ENCODE measurements at places on chromosomes 6 and 20. TPM values are rescaled to one million over a fixed set of nuclear protein-coding genes. Genes with fewer than 3 reads are reported as not detected.

The DNAH8 gene
- 0.24 TPM for total RNA-seq

The MUCL3 gene
- 38.8 TPM for total RNA-seq

DNA sequence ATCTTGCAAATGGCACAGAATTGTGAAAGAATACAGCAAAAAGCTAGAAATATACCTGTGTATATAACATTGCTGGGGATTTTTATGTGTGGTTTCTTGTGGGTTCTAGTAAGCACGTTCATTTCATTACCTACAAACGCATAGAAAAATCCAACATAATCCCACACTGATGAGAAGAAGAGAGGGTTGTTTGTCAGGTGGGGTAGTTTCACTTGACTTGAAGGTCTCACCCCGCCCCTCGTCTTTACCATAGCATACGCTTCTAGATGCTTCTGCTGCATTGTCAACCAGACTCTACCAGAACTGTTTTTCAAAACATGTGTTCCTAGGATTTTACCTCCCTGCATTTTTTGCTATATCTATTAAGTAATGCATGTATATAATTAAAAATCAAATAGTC is 284.1 kb upstream of the TAB2 start:
- H3K4me3 ChIP-seq, result no peak overlapping the region
- no peaks in the 10 kb centered on the region for H3K27me3 ChIP-seq
- DNase-seq, result no peak
- no peak overlapping the region for H3K27ac ChIP-seq

DNA sequence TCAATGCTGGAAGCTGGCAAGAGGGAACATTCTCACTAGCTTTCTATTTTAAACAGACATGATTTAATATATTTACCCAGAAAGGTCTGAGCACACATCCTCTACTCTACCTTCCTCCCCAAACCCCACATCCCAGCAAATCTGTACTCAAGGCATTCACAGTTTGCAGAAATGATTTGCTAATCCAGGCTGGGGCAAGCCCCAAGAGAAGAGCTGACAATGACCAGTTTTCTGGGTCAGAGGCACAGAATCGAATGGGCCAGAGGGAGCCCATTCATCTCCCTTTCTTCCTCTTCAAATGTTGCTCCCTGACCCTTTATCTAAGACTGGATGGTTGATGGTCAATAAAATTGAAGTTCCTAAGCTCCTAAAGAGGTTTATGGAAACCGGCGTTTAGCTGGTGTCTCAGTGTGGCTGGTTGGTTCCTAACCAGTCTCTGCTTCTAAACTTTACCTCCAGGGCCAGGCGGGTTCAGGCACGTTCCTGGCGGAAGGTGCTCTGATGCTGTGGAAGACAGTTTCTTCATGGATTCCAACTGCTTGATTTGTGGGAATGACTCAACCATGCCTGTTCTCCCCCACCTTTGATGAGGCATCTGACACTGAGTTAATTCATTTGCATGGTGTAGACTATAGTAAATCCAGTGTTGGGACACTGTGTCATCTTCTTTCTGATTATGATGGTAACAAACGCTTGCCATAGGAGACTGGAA is 96.4 kb upstream of the IYD start:
- H3K27me3 ChIP-seq, result no peaks in the 10 kb centered on the region
- no peaks in the 10 kb centered on the region for H3K4me1 ChIP-seq
- no peak overlapping the region for H3K4me3 ChIP-seq

GRCh38 chr6:122068291-122068769 is 331.1 kb upstream of the HSF2 start:
- H3K4me3 ChIP-seq, result no peak overlapping the region
- no peaks in the 10 kb centered on the region for H3K4me1 ChIP-seq
- H3K27me3 ChIP-seq, result no peaks in the 10 kb centered on the region
- no peak for DNase-seq

DNA sequence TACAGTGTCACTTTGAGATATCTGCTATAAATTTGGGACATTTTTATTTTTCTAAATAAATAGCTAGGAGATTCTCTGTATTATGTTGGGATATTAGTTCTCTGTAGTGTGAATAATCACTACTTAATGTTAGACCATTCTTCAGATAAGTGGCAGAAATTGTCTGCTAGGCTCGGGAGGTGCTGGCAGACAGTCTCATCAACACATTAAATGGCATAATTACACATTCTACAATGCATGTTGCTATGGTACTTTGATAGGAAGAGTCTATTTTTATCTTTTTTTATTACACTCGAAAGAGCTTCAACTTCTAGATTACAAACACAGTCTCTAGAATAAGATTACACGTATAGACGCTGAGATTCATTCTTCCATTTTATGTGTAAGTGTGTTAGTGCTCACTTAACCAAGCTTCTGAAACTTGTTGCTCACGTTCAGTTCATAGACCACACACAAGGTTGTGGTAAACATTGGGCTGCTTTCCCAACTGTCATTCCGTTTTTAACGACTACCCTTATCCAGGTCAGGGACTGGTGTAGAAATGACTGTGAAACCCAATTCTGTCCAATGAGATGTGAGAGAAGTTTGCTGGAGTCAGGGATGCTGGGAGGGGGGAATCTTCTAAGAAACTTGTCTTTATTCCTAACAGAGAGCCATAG is 78.6 kb downstream of the TPBG start:
- no peak for DNase-seq
- no peak overlapping the region for H3K27ac ChIP-seq
- H3K27me3 ChIP-seq, result no peaks in the 10 kb centered on the region

DNA sequence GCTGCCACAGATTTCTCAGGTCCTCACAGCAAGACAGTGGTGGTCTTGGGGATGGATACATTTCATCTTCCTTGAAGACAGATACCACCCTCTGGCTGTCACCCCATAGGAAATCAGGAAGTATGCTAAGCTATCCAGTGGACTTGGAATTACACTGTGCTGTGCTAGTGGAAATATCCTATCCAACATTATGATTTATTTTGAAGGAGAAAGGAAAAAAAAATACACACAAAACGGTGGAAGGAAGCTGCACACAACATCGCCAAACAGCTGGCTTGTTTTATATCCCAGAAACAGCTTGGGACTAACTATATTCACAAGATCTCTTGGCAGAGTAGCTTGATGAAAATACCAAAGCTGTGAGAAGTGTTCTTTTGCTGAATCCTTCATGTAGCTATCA is 257.6 kb downstream of the LAMA2 start:
- peak overlapping the region; percentile 55 for H3K27ac ChIP-seq
- no peaks in the 10 kb centered on the region for H3K36me3 ChIP-seq
- H3K4me1 ChIP-seq, result no peaks in the 10 kb centered on the region
- H3K27me3 ChIP-seq, result no peaks in the 10 kb centered on the region
- H3K4me3 ChIP-seq, result no peak overlapping the region

DNA sequence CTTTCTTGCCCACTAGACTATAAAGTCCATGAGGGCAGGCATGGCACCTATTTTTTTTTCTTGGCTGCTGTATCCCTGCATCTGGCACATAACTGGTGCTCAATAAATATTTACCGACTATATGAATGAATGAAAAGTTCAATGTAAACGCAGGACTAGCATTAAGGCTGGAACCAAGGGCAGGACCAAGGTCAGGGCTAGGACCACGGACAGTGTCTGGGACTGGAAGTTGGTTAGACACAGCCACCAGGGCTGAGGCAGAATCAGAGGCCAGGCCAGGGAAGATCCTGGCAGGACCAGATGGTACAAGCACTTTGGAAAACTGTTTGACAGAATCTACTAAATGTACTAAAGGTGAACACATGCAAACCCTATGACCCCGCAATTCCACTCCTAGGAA is 3.7 kb downstream of the TNXB start:
- peaks cover 42% of the 10 kb centered on the region for H3K4me1 ChIP-seq
- no peak overlapping the region for H3K4me3 ChIP-seq
- no peak for DNase-seq
- H3K27ac ChIP-seq, result no peak overlapping the region

- no peaks in the 10 kb centered on the region for H3K36me3 ChIP-seq
- no peak for DNase-seq
- no peak overlapping the region for H3K27ac ChIP-seq
These were observed 52.1 kb downstream of the IRF4 start for GRCh38 chr6:443621-444159.

- DNase-seq, result no peak
- H3K4me1 ChIP-seq, result no peaks in the 10 kb centered on the region
- H3K36me3 ChIP-seq, result no peaks in the 10 kb centered on the region
- no peaks in the 10 kb centered on the region for H3K27me3 ChIP-seq
- H3K4me3 ChIP-seq, result no peak overlapping the region
These were observed 32.3 kb downstream of the ELOVL2 start for GRCh38 chr6:11011787-11012234.
